Liver (tissue), 10 donors: ENCODE measurements at places on chromosomes 4 and X.

DNA sequence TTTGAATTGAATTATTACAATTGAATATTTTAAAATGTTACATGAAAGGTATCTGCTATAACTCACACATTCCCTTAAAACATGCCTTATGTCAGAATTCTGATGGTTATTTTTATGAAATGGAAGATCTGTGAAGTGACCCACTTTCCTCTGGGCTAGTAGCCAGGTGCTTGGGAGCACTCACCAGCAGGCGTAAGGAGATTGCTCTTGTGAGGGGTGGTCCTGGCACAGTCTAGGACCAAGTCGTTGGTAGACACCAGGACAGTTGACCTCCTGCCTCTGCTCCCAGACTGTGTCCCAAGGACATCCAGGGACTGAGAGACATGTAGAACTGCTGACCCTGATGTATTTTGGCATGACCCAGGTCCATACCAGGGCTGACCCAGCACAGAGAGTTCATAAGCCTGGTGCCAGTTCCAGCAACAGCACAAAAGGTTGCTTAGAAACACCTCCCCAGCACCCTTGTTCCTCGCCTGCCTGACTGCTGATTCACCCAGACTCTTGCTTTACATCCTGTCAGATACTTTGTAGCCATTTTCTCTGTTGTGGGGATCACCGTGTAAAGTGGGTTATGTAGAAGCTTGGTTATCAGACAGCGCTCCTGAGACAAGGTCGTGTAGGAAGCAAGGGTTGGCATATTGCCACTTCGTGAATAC, 48.5 kb downstream of the NELFA start:
- no peak for DNase-seq

DNA sequence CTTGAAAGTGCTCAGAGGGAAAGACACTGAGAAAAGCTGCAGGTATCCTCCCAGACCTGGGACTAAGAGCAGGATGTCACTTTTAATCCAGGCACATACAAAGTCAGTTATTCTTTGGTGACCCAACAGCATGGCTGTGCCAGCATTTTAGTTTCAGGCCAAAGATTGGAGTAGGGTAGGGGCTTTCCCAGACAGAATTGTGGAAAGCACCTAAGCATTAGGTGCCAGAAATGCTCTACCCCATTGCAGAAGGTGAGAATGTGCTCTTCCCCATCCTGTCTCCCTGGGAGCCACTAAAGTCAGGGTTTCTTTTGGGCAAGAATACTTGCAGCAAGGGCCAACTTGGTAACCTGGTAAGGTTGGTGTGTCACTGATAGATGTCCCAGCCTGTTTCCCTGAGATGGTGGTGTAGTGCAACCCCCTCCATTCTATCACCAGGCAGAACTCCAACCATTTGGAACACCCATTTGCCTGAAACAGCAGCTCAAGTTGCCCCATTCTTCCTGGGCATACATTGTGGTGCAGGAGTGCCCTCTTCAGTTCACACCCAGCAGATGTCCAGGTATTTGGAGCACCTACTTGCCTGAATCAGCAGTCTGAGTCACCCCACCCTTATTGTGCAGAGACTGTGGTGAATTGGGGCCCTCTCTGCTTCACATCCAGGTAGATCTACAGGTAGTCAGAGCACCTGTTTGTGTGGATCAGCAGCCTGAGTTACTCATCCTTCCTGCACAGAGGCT, 183.5 kb downstream of the ZC4H2 start:
- DNase-seq: no peak

DNA sequence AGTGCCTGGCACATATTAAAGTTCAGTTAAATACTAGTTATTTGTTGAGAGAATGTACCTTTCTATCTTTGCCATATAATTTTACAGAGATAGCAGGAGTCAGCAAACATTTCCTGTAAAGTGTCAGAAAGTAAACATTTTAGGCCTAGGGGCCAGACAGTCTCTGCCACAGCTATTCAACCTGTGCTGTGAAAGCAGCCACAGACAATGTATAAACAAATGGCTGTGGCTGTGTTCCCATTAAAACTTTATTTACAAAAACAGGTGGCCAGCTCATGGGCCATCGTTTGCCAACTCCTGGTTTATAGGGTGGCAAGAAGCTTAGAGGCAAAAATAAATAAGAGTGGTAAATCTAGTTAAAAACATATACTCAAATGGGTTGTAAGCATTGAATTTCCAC, 34.0 kb upstream of the BRS3 start:
- DNase-seq: no peak

- no peak for DNase-seq
Measured at GRCh38 chr4:84480082-84480481, 19.0 kb downstream of the NKX6-1 start.

- no peak for DNase-seq
Measured at GRCh38 chr4:78781139-78781538, 5.0 kb downstream of the BMP2K start.

DNA sequence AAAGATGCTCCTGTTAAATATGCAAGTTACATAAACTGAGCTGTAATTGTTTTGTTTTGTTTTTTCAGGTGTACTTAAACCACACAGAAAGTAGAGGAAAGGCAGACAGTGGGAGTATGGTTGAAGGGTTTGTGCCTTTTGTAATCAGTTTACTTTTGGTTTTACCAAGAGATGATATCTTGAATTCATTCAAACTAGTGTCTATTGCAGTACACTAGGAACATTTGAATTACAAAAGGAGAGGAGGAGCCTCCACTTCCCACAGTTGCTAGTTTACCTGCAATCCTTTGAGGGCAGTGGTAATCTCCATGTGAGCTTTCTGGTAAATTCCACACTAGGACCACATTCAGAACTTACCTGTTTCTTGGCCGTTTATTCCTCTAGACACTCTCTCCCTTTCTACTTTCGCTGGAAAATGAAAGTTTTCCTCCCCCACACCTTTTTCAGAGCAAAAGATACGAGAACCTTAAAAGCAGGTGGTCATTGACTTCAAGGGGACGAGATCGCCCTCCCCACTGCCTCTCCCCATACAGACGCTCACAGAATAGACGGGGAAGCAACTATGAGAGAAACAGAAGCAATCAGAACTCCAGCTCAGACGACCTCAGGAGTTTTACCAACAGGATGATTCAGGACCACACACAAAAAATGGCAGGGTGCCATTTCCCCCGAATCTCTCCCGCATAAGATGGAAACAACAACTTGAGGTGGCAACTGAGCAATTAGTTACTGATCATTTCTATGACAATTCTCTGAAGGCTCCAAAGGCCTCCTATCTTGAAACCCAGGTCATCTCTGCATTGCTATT, 3.3 kb downstream of the RBM47 start:
- DNase-seq: no peak

GRCh38 chrX:20729416-20729815, 462.7 kb upstream of the RPS6KA3 start:
- no peak for DNase-seq

DNA sequence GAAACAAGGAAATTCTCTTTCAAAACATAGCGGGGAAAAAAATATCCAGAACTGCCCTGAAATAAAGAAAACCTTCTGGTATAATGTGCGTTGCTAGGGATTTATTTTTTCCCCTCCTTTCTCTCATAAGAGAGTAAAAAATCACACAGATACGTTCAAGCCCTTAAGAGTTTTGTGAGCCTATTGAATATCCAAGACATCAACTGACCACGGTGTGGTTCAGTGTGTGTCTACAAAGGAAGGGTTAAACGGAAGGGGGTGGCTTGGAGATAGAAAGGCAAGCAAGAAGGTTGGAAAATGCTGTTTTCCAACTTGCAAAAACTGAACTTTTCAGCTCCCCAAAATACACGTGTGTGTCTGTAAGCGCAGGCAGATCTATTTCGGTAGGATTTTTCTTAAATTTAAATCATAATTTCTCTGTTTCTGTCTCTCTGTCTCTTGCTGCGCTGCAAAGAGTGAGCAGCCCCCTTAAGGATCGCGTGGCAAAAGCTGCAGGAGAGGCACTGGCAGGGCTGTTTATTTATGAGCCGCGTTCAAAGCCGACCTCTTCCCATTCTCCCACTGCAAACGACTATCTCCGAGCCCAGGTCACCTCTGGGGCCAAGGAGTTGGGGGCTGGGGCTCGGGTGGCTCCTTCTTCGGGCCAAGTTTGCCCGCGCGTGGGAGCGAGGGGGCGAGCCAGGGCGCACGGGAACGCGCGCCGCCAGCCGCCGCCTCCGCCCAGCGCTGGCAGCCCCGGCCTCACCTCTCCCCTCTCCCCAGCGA, 492 bp upstream of the SLIT2 start:
- no peak for DNase-seq

GRCh38 chr4:69038582-69038981, 57.7 kb upstream of the UGT2B7 start:
- no peak for DNase-seq

DNA sequence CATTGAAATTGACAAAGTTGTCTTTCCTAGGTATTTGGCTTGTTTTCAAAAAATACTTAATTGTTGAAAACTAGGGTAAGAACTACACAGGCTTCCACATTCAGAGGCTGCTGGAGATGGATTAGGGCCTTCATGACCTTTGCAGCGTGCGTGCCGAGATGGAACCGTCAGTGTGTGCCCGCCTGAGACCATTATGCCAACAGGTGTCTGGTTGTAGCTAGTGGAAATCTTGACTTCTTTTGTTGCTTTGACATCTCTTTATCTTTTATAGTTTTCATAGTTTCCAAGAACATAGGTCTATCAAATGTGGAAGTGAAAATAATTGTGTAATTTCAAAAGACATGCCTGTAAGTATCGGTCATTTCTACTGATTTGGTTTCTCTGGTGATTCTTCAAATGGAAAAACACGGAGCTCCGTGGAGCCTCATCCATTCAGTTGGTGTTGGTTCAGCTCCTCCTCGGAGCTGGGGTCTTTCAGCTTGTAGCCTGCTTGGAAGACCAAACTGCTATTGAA, 38.9 kb upstream of the CLCN4 start:
- DNase-seq: no peak

DNA sequence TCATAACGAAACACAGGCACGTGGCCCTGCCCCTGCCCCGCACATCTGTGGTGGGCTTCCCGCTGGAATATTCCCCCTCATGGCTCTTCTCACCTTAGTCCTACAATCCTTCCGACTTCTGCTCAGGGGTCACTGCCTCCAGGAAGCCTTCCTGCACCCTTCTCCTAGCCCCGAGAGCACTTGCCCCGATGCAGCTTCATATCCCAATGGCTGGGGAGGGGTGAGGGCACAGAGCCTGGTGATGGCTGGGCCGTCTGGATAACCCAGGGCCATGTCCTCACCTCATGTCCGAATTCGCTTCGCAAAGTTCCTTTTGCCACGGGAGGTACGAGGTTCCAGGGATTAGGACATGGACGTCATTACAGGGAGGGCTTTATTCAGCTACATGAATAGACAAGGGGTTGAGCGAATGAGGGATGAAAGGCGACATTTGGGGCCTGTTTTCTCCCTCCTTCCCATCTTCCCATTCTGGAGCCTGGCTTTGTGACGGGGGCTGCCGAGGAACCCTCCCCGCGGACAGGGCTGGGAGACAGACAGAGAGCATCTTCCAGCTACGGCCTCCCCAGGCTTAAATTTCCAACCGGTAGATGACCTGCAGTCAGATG, 35.5 kb upstream of the HMX1 start:
- DNase-seq: no peak

- no peak for DNase-seq
Measured at GRCh38 chr4:73692701-73693100, 47.7 kb upstream of the CXCL8 start.

GRCh38 chr4:55438314-55438713, 42.6 kb downstream of the TMEM165 start:
- no peak for DNase-seq

DNA sequence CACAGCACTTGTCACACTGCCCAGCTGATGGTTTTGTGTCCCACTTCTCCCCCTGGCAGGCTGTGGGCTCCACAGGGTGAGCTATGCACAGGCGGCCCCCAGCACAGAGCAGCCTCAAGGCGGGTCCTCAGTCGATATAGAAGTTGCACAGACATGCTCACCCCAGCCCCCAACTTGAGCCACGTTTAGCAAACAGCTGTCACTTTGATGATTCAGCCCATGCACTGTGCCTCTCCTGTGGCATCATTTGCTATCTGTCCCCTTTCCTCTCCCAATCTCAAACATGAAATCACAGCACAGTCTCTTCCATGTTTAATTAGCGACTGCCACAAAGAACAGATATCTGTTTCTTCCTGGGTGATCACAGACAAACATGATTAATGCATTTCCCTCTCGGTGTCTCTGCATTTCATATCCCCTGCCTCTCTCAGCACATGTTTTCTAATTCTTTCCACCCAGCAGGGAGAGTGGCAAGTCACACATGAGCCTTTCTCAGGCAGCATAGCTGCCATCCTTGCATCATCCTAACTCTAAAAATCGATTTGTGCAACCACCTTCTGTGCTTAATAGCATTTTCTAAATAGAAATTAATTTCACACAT, 204.9 kb downstream of the EVC2 start:
- DNase-seq: no peak

DNA sequence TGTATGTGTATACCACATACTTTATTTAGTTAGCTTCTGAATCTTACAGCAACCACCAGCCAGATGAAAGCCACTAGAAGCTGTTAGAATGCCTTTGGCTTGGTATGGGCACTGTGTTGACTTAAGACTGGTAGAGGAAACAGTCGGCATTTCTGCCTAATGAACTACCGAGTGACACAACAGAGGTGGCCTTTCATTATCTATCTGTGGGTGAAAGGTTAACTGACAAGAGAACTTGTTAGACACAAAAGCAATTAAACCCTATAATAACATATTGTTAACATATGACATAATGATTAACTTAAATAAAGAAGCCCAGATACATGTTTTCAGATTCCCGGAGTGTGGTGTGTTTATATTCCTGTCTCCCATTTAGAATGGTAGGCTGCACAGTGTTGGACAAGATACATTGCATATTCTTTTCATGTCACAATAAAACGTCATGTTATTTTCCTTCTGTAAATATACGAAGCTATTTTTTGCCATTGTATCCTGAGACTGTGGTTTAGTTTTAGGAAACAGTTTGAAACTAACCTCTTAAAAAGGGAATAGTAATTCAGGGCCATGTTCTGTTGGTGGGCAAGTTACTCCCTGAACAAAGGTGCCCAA, 181.5 kb downstream of the SLIT2 start:
- DNase-seq: no peak

GRCh38 chrX:13690836-13691235, 1.9 kb downstream of the RAB9A start:
- DNase-seq: no peak

DNA sequence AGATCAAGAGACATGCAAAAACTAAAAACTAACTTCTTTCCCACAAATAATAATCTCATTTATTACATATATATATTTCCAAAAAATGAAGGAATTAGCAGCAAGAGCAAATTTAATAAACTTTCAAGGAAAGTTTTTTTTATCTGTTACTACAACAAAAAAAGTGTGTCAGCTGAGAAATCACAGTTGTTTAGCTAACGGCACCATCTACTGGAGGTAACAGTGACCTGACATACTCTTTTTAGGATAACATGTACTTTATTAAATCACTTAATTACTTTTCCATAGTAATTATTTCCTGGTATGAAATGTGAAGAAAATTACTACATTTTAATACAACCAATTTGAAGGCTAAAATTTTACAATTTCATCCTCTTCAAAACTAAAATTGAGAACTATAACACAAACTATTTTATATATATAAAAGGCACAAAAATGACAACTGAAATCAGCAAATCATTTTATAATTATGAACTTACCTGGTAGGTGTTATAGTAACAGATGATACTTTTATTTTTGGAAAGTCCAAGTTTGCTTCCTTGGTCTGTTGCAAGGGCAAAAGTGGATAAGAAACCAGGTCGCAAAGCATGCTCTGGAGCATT, 9.1 kb downstream of the LAMTOR3 start:
- no peak for DNase-seq
